Activated CD4-positive, alpha-beta memory T cell treated with anti-CD3 and anti-CD28 coated beads, Interleukin-2, amount 10 ng/mL, durations not matched to agents 7 days and 5 days (primary cell): ENCODE measurements at places on chromosomes 4 and X. TPM values are rescaled to one million over a fixed set of nuclear protein-coding genes. Genes with fewer than 3 reads are reported as not detected.

DNA sequence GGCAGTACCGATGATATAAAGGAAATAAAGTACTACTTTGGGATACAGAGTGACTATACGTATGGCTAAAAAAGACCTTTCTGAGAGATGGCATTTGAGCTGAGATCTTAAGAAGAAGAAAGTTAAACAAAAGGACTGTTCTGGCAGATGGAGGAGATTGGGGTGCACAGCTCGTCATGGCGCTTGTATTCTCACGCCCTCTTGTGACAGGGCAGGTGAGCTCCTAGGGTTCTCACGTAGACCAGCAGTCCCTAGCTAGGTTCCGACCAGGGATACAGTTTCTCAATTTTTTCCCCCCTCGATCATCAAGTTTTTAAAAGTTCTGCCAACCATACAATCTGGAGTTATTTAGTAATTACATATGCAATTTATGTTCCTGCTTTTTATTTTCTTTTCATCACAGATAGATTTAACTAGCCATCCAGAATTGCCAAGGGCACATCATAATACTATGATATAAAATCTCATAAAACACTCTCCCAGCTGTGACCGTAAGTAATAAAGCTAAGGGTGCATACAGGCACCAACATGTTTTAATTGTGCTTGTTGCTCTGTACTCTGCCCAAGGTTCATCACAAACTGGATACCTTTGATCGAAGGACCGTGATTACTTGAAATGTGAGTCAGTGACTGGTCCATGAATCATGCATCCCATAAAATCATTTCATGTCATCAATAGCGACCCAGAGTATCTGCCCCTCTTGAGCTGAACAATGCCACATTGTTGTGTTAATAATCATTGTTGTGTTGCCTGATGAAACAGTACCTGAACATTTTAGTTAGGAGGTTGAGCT lies 69.4 kb upstream of the ZNF518B start:
- DNase-seq = no peak

- no peak for DNase-seq
These were observed 180.5 kb upstream of the RBPJ start for GRCh38 chr4:26140150-26140898.

GRCh38 chrX:110852180-110852579 lies 56.6 kb upstream of the CHRDL1 start:
- peak; percentile 15 for DNase-seq

DNA sequence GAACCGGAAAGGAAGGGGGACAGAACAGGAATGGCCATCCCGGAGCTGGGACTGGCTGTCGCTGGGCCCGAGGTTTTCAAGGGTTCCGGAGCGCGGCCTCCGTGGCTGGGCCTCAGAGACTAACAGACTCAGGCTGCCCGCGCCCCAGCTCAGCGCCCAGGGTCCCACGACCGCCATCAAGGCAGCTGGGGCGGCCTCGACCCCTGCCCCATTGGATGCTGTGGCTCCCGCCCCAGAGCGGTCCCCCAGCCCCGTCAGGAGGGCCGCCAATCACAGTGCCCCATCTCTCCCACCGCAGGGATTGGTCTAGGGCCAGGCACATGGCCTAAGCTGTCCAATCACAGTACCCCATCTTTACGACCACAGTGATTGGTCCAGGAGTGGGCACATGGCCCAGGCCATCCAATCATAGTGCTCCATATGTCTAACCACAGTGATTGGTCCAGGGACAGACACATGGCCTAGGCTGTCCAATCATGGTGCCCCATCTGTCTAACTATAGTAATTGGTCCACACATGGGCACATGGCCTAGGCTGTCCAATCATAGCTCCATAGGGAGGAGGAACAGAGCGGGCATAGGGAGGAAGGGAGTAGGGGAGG lies 105.3 kb upstream of the NKX1-1 start:
- no peak for DNase-seq

- DNase-seq = no peak
These were observed 32.0 kb upstream of the MTMR8 start for GRCh38 chrX:64427281-64427680.

- no peak for DNase-seq
These were observed 48.6 kb upstream of the UGT2B15 start for GRCh38 chr4:68719075-68719473.

DNA sequence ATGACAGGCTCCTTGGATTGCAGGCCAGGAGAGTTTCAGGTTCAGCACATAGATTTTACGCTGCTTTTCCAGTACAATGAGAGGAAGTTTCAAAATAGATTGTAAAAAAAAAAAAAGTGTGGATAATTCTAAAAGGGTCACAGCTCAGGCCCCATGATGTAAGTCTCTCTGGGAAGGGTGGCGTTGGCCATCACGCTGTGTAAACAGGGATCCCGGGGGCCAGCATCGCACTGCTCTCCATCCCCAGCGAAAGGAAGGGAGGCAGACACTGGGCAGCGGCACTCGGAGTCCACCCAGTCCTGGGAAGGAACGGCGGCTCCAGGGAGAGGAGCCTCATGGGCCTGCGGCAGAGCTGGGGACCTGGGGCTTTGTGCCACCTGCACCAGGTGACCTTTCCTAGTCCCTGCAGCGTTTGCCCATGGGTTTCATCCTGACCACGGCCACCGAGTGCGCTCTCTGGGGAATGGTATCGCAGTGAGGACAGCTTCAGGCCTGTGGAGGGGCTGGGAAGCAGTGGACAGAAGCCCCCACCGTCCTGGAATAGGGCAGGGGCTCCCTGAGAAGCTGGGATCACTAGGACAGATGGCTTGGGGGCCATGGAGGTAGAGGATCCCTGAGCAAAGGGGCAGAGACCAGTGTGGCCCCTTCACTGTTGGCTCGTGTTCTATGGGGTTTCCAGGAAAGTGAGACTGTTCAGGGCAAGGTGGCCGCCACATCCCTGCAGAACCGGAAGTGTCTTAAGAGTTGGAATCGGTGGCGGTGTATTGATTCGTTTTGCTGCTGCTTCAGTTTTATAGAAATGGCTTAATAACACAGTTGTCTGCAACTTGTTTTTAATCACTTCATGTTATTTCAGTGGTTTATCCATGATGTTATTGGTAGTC lies 38.9 kb downstream of the RGS12 start:
- no peak for DNase-seq

GRCh38 chrX:105648732-105649131 lies 173.6 kb upstream of the NRK start:
- no peak for DNase-seq

DNA sequence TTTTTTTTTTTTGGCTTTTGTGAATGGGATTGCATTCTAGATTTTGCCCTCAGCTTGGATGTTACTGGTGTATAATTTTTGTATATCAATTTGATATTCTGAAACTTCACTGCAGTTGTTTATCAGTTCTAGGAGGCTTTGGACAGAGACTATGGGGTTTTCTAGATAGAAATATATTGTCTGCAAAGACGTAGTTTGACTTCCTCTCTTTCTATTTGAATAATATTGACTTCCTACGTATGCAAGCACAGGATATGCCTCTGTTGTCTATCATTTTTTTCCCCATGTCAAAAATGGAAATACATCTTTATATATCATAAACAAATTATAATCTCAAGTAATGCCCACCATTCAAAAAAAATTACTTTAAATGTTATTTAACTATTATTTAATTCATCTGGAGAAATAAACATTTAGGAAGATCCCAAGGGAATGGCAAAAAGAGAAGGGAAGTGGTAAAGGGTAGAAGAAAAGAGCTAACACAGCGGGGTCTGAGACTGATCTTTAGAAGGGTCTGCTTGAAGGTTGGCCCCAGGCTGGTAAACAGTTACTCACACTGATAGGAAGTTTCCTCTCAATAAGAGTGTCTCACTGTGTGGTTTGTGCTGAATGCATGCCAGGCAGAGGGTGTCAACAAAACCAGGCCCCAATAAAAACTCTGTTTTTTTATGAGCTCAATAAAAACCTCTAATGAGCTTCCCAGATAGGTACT lies 35.7 kb downstream of the ZNF518B start:
- no peak for DNase-seq

DNA sequence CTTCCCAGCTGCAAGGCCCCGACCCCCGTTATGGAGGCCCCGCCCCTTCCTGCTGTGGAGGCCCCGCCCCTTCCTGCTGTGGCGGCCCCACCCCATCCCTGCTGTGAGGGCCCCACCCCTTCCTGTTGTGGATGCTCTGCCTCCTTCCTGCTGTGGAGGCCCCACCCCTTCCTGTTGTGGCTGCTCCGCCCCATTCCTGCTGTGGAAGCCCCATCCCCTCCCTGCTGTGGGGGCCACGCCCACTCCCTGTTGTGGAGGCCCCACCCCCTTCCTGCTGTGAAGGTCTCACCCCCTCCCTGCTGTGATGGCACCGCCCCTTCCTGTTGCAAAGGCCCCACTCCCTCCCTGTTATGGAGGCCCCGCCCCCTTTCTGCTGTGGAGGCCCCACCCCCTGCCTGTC lies 104.9 kb upstream of the PSAPL1 start:
- DNase-seq = peak; percentile 88

DNA sequence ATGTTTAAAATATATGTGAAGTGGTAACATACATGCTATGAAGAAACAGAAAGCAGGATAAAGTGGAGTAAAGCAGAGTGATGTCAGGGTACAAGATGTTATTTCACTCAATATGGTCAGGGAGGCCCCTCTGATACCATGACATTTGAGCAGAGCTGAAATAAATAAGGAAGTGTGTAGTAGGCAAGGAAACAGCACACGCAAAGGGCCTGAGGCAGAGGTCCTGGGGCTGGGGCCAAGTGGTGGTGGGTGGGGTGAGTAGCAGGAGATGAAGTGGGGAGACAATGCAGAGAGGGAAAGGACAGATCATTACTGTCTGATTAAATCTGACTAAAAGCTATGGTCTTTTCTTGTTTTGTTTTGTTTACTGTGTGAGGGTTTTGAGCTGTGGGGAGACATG lies 61.1 kb downstream of the FAM13A start:
- DNase-seq = no peak

DNA sequence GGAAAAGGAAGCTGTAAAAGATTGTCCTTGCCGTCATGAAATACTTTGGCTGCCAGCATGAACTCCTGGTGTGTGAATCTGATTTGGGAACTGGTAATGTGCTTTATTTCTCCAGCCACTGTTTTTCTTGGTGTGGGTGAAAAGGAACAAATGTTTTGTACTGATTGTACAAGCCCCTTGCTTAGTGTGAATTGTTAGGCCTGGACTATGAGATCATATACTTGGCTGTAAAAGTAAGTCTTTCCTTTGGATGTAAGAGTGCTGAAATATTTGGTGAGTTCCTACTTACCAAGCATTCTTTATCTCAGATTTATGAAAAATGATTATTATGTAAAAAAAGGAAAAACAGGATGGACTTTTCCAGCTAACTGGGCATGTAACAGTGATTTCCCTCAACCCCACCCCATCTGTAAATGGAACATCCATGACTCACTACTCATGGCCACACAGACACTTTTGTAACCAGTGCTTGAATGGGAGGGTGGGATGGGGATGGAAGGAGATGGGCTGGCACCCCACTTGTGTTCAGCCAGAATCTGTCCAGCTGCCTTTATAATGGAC lies 6.3 kb downstream of the FNIP2 start:
- no peak for DNase-seq

DNA sequence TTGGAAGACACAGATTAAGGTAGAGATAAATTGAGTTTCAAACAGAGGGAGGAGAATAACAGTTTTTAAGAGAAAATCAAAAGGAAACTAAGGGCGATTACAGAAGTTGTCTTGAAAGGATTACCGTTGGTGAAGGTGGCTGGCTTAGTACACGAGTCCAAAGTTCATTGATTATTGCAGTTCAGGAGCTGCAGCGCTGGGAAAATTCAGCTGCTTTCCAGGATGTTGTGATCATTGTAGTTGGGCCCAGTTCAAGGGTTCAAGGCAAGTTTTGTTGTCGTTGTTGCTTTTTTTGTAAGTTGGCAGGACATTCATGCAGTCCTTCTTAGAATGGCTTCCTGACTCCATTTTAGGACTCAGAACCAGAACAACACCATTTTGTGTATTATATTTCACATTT lies 461.7 kb downstream of the RAPGEF2 start:
- DNase-seq = no peak

DNA sequence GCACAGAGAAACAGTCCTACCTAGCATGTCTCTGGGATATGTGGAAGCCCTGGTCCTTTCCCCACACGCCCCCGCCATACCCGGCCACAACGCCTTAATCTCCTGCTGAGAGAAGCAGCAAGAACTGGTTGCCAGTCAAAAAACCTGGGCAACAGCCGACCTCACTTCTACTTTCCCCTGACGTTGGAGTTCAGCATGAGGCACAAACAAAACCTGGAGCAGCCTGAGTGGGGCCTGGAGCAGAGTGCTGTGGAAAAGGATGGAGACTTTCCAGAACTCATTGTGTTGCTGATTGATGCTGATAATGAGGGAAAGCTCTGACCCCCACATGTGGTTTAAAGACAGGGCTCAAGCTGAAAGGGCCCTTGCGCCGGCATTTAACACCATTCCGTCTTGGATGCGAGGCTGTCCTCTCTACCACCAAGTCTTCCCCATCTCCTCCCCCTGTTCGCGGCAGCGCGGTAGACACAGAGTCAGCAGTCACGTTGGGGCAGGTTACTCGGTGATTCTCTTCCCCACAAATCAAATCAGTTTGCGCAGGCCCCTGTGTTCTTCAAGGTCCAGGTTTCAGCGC lies 666 bp downstream of the CCDC158 start:
- DNase-seq = no peak

- no peak for DNase-seq
These were observed 17.0 kb downstream of the ADGRA3 start for GRCh38 chr4:22498866-22499265.

DNA sequence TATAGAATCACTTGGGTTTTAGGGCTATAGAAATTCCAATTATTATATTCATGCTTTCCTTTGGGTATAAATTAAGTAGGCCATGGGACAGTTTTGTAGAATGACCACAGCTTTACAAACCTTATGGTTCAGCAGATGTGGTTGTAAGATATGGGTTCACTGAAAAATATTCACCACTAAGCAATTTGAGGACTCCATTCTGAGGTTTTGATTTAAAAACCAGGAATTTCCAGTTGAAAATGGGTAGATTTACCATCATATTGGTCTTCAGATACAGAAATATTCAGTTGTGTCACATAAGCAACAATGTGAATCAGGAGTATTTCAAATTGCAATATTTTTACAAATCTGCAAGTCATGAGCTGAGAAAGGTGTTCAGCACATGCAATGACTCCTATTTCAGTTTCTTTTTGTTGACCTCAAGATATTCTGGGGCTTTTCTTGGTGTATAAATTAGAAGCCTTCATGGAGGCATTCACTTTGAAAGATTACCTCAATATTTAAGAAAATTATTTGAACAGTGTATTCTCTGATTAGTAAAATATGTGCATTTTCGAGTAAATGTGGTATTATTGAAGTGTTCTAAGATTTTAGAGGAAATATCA lies 218.4 kb upstream of the HCCS start:
- DNase-seq = no peak

- no peak for DNase-seq
These were observed 135.6 kb downstream of the EVC2 start for GRCh38 chr4:5572751-5573150.

- no peak for DNase-seq
These were observed 61.5 kb upstream of the UCP1 start for GRCh38 chr4:140630246-140630645.

GRCh38 chrX:2450681-2451080 lies 50.1 kb downstream of the DHRSX start:
- no peak for DNase-seq

Gene SMR3B
- total RNA-seq = not detected

Gene PHEX
- total RNA-seq = 0.10 TPM

Gene ARHGEF38
- not detected for total RNA-seq

Gene ALAS2
- not detected for total RNA-seq

Gene MID1IP1
- 75.7 TPM for total RNA-seq

Gene AKAP4
- not detected for total RNA-seq

Gene C4orf36
- total RNA-seq = not detected

Gene CSAG3
- total RNA-seq = 0.63 TPM

Gene EFHC2
- 0.63 TPM for total RNA-seq

Gene TSPAN7
- 0.23 TPM for total RNA-seq

Gene TENM3
- total RNA-seq = not detected

Gene SPANXB1
- not detected for total RNA-seq

Gene ARHGAP36
- total RNA-seq = not detected

Gene FAM47E
- total RNA-seq = not detected

Gene FAM199X
- 12.9 TPM for total RNA-seq

Gene CHRDL1
- total RNA-seq = not detected
